ENCODE measurements at places on chromosomes 16 and 17.

- DNase-seq = peak; percentile 92
These were observed 396 bp downstream of the NFE2L1 start for GRCh38 chr17:48048384-48049126.

GRCh38 chr16:88638323-88639230 is at the start of gene IL17C:
TSS of gene IL17C (plus strand) at chr16:88638572. CDS start at chr16:88638642, 70 bp downstream.
- no peak for DNase-seq

DNA sequence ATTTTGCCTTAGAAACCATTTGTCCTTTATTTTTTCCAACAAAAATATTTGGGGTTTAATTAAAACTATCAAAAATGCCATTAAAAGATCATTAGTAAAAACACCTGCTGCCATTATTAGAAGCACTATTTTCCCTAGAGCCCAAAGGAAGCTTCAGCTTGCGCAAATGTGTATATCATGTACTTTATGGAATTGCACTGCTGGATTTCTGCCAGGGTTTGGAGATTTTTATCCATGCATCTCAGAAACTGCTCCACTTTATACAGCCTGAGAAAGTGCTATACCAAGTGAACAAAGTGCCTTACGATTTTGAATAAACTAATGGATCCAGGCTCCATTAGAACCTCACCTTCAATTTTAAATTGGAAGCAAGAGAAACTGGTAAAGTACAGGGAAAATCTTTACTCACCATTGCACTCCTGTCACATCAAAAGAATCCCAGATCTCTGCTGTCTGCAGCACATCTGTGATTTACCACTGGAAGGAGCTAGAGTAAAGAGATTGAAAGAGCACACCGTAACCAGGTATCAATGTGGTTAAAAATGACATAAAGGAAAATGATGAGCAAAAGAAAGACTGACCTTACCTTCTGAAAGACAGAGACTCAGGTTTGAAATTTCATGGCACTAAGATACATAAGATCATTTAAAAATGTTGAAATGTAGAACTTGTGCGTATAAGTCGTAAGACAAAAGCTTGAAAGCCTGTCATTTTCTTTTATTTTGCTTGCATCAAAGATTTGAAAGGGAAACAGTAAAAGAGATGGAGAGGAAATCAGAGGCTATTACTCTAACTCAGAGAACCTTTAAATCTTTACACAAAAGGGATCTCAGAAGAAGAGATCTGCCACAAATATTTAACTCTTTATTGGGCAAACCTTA is 678.1 kb upstream of the GOT2 start:
- no peak for DNase-seq

DNA sequence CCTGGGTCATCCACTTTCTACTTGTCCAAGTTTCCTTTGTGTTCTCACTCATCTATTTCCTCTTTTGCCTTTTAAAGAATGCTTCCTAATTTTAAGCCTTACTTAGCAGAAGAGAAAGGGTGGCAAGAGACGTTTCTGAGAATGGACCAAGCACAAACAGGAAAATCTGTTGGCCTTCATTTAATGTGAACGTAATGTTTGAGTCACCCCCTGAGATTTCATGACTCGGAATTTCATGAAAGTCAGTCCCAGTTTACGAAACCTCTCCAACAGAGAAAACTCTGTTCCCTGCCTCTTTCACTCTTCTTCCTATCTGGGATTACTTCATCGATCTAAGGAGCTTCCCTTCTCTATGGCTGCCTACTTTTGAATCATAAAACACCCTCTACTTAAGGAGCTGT is at the start of gene CD300E:
CD300E (minus strand) TSS at position 46 of the 401 bp plus-strand sequence. CDS start 117 bp downstream, outside the sequence.
- DNase-seq = no peak

DNA sequence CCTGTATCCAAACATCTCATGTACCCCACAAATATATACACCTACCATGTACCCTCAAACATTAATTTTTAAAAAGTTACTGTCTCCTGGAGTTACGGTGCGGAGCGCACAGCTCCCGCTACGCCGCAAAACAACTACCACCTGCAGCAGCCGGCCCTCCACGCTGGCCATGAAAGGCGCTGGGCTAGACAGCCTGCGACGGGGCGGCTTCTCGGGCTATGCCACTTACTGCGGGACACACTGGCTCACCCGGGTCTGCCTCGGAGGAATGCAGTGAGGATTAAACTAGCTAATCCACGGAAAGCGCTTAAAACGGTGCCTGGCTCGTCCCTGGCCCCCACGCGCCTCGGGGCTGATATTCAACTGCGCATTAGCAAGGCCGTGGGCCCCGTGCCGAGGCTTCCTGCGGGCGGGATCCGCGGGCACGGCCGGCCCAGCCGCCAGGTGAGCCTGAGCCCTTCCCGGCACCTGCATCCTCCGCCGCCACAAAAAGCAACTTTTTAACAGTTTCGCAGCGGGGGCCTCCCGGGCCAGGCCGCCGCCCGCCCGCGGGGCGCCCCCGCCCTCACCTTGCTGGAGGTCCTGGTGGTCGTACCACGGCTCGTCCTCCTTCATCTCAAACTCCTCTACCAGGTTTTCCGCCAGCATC is 633 bp downstream of the CDR2 start:
- DNase-seq = peak; percentile 5

DNA sequence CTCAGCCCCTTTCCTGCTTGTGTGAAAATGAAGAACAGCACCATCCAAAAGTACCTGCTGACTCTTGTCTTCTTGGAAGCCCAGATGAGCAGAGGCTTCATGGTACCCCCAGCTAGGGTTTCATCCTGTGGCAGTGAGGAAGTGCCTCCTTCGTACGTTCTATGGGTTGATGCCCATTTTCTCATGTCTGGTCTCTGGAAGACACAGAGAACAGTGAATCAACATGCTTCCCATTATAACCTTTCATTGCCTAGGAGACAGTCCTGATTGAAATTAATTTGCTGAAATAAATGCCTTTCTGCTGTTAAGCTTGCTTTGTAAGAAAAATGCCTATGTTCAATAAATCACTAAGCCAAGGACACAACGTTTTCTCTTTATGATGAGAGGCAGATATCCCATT is 36.5 kb downstream of the RCVRN start:
- DNase-seq = no peak

GRCh38 chr16:11642765-11643116 is 25.5 kb upstream of the SNN start:
- DNase-seq = no peak

DNA sequence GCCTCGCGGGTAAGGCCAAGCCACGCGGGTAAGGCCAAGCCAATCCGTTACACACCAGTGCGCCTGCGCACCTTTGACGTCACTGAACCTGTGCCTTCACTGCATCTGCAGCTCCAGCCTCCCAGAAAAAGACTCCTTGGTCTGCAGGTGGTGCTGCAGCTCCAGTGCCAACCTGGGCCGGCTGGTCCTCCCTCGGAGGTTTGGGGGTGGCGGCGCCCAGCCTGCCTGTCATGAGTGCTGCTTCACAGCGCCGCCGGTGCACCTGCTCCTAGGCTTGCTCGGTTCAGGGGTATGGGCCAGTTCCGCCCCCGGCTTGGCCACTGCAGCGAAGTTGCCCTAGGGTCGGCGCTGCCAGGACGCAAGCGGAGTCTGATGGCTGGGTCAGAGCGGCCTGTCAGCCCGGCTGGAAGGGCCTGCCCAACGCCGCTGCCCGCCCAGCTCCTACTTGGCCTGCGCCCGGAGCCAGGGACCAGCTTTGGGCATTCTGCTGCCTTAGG is 146.6 kb downstream of the USP22 start:
- DNase-seq = no peak
